ENCODE measurements at places on chromosomes 4 and X.
A peak's percentile ranks its signal among the peaks of the same experiment; 100 is the strongest.

DNA sequence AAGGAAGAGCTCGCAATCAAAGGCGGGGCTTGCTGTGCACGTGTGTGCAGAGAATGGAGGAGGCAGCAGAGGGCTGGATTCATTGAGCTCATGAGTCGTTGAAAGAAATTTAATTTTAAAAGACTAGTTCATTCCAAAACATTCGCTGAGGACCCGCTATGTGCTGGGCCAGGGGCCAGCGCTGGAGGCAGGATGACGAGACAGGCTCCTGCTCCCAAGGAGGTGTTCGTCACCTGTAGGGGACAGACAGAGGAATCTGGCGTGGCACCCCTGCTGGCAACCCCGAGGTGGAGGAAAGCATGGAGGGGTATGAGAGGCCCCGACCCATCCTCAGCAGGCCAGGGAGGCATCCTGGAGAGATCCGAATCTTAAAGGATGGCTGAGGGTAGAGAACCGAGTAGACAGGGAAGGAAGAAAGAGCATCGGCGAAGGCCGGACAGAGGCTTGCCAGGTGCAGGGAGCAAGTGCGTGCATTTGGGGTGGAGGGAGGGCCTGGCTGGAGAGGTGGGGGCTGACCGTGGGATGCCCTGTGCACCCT lies 96.4 kb downstream of the CPZ start:
- DNase-seq: no peak

GRCh38 chrX:24594501-24594900 lies 52.6 kb downstream of the PCYT1B start:
- DNase-seq: no peak

DNA sequence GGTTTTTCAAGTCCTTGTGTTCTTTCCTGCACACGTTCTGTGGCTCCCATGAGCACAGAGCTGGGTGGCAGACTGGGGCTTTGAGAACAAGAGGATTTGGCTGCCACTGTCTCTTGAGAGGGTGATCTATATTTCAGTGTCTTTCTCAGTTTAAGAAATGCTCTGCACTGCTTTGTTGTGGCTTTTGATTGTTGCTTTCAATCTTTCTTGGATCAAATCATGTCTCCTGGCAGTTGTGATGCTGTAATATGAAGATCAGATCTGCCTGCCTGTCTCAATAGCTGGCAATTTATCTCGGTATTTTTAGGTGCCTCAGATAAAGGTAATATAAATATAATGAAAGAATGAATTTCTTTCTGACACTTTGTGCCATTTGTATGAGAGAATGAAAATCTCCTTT lies 273.3 kb upstream of the LCORL start:
- DNase-seq: no peak

DNA sequence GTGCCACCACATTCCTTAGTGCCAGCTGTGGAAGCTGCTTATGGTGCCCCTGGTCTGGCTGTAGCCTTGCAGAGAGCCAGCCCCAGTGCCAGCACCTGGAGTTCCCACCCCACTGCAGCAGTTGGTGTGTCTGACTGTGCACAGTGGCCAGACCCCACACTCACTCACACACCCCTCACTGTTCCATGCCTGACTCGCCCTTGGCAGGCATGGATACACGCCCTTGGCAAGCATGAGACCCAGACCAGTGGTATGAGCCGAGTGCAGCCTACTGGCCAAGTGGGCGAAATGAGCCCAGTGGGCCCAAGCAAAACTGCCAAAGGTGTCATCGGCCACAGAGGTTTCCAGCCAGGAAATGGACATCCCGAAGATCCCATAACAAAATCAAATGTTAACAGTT lies 27.4 kb downstream of the NAA11 start:
- no peak for DNase-seq

DNA sequence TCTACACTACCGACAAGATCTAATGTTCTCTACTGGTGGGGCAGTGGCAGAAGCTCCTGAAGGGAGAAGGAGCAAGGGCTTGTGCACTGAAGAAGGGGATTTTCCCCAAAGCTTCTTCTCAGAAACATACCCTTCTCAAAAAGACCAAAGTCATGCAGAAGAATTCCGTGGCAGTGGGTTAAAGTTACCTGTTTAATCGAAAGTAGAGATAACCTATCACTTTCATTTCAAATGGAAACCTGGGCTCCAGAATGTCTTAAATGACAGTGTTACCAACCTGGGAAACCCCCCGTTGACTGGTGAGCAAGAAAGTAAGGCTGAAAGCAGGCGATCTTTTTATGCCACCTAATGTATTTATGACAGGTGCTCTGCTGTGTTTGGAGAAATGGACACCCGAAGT lies 92.5 kb upstream of the TEX13D start:
- DNase-seq: no peak

GRCh38 chrX:100341142-100341510 lies 68.9 kb downstream of the PCDH19 start:
- DNase-seq: no peak

DNA sequence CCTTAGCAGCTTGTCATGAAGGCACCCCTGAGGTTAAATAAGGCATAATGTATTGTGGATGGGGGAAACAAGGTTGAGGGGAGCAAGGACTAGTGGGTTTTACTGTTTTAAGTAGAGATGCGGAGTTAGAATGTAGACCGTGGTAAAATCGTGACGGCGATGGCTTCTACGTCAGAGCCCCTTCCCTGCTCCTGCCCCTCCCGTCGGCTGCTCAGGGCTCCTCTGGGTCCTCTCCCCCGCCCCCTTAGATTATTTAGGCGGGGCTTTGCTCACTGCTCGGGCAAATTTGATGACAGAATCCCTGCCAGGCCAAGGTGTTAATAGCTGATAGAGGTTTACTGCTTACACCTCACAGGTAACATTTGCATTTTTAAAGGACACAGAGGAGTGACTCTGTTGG lies 2.3 kb downstream of the FRMPD3 start:
- peak; percentile 31 for DNase-seq

DNA sequence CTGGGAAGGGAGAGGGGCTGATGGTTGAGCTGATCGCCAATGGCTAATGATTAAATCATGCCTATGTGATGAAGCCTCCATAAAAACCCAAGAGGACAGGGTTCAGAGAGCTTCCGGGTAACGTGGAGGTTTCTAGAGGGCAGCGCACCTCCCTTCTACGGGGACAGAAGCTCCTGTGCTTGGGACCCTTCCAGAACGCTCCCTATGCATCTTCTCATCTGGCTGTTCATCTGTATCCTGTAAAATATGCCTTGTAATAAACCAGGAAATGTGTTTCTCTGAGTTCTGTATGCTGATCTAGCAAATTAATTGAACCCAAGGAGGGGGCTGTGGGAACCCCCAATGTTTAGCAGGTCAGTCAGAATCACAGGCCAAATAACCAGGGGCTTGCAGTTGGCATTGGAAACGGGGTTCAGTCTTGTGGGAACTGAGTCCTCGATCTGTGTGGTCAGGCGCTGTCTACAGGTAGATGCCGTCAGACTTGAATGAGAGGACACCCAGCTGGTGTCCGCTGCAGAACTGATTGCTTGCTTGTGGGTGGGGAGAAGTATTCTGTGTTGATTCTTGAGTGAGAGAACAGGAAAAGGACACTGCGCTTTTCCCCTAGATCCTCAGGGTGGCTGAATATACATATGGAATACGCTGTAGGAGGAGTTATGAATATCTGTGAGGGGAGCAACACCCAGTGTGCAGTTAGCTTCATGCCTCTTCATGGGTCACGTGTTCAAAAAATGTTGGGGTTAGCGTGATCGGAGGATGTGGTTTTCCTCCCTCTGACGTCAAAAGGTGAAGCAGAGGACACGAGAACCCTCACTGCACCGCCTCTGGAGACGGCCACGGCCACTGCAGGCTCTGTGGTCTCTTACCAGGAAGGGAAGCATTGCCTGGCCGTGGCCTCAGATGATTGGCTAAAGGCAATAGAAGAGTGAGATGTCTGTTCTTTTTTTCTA lies 29.2 kb downstream of the HTT-AS start:
- no peak for DNase-seq

- no peak for DNase-seq
Measured at GRCh38 chr4:186651624-186652023, 72.0 kb downstream of the FAT1 start.

GRCh38 chr4:14338585-14339265 lies 663.6 kb upstream of the CPEB2 start:
- DNase-seq: no peak

DNA sequence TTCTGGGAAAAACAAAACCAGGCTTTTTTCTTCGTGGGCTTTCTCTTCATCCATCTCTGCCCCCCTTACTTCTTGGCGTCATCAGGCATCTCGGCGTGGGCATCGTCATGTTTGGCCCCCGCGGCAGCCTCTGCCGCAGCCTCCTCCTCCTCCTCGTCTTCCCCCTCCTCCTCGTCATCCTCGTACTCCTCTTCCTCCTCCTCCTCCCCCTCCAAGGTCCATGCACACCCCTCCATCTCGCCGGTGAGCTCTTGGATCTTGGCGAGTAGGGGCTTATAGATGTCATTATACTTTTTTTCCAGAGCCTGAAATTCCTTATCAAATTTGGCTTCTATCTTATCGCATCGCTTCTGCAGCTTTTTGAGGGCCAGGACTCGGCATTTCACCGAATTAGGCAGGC lies 488 bp downstream of the NAP1L5 start:
- no peak for DNase-seq

GRCh38 chr4:182885022-182885737 lies 32.0 kb downstream of the DCTD start:
- DNase-seq: no peak

DNA sequence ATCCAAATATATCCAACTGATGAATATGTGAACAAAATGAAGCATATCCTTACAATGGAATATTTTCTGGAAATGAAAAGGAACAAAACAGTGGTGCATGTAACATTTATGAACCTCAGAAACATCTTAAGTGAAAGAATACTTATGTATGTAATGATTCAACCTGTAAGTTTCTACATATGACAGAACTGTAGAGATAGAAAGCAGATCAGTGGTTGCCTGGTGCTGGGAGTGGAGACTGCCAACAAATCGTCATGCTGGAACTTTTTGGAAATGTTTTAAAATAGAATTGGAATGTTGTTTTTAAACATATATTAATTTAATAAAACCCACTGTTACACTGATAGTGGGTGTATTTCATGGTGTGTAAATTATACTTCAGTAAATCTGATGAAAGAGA lies 667.5 kb downstream of the RAPGEF2 start:
- no peak for DNase-seq

- no peak for DNase-seq
Measured at GRCh38 chr4:155658681-155659064, 8.0 kb upstream of the GUCY1A1 start.

DNA sequence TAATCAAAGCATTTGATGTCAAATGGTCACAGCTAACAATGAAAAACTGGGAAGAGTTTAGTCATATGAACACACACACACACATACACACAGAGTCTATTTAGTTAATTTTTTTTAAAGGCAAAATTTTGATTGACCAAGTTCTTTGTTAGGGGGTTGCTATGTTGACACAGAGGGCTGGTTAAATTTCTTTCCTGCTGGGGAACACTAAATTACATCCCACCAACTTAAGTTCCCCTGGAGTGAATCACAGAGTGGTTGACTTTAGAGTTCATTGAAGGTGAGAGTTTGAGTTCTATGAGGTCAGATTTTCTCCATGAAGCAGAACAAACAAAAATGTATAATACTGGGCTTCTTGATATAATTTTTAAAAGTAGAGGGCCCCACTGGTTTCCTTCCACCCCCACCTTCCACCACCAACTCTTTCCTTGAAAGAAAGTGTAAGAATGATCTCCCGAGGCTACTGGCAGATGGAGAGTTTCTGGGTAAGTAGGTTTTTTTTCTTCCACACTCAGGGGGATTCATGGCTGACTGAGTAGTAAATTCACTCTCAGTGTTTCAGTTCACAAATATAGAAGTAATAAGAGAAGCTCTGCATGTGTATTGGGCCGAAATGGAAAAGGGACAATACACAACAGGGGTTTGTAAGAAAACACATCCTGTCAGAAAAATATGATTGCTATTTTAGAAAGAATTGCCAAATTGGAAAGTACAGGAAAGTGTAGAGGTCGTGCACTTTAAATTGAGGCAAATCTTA lies 917.0 kb upstream of the LCORL start:
- DNase-seq: no peak

GRCh38 chr4:139108567-139109128 lies 68.4 kb downstream of the ELF2 start:
- DNase-seq: no peak

DNA sequence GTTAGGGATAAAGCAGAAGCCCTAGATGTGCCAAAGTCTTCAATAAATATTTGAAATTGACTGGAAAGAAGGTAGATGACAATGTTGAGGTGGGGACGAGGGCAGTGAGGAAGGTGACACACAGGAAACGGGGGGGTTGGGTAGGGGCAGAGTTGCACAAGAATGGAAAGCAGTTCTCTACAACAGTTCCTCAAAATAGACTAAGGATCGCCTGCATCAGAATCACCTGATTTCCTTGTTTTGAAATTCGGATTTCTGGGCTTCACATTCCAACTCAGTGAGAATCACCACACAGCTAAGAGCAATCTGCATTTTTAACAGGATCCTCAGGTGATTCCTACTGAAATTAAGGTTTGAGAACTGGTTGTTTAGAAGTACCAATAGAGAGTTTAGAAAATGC lies 70.6 kb downstream of the ARFIP1 start:
- no peak for DNase-seq

GRCh38 chrX:34903316-34903715 lies 39.3 kb upstream of the FAM47B start:
- DNase-seq: no peak

DNA sequence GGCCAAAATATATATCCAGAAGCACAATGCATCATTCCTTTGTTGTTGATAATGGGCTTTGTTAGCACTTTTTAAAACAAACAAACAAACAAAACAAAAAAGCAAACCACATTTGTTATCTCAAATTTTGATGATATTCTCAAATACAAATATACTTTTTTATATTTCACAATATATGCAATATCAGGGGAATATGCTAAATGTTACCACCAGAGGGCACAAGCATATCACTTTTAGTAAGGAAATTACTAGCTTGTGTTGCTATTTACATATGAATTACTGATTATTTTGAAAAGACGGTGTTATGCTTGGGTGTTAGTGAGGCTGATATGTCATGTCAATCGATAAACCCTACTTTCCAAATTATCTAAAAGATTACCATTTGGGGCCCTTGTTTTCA lies 29.1 kb downstream of the RIPPLY1 start:
- no peak for DNase-seq

GRCh38 chr4:78945651-78946179 lies 6.5 kb upstream of the PAQR3 start:
- DNase-seq: no peak

GRCh38 chr4:73599182-73599581 lies 21.1 kb downstream of the RASSF6 start:
- no peak for DNase-seq

DNA sequence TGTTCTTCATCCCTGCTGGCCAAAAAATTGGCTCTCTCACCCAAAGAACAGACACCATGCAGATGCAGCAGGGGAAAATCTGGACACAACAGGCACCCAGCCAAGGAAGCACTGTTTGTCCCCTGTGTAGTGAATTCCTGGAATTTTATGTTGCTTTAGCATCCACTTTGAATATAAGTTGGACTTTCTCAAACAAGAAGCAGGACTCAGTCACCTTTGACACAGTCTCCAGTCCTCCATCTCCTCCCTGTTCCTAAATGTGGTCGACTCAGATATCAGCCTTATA lies 11.8 kb downstream of the ZNF182 start:
- DNase-seq: no peak

DNA sequence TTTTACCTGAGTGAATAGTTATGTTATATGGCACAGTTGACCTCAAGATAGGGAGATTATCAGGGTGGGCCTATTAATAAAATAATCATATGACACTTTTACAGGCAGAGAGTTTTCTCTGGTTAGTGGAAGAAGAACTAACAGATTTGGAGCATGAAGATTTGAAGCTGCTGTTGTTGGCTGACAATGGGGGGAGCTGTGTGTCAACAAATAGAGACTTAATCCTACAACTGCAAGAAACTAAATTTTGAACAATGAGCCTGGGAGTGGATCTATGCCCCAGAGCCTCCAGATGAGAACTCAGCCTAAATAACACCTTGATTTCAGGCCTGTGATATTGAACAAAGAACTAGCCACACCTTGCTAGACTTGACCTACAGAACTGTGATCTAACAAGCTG lies 7.2 kb upstream of the CCSER1 start:
- no peak for DNase-seq
